ENCODE measurements at places on chromosomes 5 and 9. TPM values are rescaled to one million over a fixed set of nuclear protein-coding genes. Genes with fewer than 3 reads are reported as not detected.

DNA sequence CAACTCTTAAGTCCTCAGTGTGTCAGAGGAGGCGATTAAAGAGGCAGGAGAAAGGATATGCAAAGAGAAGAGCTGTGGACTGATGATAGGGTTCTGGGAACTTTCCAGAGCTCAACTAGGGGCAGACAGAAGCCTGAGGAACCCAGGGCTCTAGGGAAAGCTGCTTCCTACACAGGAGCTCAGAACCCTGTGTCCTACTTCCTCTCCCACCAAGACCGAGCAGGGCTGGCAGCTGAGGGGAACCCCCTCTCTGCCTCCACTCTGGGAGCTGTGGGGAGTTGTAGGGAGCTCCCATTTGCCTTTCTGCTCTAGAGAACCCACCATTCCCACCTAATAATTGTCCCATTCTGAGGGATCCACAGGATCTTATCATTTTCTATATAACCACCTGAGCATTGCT is 674.3 kb downstream of the ACTL7B start:
- DNase-seq: no peak

DNA sequence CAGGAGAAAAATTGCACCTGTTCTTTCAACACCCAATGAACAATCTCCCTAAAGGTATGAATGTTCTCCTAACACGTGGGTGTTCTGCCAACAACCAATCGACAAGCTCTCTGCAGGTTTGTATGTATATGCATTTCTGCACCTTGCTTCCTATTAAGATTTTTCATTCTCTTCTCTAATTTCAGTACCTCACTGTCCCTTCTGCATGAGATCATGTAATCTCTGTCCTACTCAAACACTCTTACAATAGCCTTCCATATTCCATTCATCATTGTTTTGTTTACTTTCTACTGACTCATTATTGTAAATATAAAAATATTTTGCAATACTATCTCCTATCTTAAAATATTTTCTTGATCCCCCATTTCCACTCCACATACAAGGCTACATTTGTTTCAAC is 382.0 kb downstream of the CDH12 start:
- no peak for DNase-seq

DNA sequence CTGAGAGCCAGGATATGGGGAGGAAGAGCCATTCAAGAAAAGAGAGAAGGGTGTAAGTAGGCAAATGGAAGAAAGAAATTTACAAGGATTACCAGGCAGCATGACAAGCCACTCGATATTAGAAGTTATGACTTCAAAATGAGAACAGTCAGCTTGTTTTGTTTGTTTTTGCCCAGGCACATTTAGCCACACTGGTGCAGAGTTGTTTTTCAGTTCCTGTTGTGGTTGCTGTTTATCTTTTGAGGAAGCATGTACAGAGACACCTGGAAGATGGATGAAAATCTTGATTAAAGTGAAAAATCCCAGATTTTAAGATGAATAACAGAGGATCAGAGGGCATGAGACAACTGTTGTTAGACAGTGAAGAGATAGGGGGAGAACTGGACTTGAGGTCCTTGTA is 199.1 kb downstream of the MTRR start:
- no peak for DNase-seq

GRCh38 chr9:75161116-75161857 is 73.0 kb downstream of the OSTF1 start:
- DNase-seq: no peak

GRCh38 chr9:121098567-121099198 is 23.9 kb downstream of the CNTRL start:
- DNase-seq: peak; percentile 58

DNA sequence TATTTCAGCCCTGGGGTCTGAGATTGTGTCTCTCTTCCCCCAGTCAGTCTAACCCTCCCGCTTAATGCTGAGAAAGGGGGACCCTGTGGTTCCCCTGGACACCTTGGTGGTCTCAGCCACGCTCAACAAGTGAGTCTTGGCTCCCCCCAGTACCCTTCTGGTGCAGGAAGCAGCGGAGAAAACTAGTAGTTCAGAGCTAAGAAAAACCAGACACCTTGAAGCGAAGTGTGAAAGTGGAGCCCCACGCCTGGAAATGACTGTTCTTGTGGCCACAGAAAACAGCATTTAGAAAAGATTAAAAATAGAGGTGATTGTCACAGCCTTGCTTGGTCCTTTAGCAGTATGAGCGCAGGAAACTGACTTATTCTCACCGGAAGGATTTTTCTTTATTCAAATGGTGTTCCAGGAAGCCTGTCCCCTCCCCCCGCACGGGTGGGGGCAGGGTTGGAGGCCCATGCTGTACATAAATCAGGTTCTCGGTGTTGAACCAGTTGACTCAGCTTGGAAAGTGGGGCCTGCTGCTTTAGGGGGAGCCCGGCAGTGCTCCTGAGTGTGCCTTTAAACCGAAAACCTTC is 8.1 kb downstream of the ARPC5L start:
- no peak for DNase-seq

- no peak for DNase-seq
Measured at GRCh38 chr5:68550015-68550414, 334.5 kb downstream of the PIK3R1 start.

DNA sequence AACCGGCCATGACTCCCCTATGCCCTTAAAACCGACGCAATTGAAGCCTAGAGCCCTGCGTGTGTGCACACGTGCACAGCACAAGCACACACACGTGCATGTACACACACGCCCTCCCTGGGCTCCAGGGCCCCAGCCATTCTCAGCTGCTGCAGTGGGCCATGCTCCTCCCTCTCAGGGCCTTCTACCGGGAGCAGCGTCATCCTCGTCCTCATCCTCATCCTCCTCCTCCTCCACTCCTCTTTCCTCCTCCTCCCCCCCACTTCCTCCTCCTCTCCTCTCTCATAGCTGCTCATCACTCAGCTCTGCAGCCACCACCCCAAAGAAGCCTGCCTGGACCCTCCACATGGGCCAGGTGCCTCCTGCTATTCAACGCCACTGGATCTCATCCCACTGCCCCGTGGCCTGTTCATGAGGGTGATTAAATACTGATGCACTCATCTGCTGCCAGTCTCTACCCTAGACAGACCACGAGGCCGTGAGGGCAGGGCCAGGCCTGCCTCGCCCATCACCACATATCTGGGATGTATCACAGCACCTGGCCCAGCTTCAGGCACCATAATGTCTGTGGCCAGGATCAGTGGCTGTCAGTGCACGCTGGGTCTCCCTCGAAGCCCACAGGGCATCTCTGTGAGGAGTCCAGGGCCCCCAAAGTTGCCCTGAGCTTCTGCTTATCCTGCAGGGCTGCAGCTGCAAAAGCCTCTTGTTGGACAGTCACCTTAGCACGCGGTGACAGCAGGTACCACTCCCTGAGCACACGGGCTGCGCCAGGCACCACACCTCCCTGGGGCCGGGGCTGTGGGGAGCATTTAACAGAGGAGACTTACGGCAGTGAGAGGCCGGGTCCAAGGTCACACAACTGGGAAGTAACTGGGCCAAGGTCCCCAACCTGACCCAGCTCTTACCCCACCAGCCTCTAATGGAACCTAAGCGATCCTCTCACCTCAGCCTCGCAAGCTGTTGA is 9.8 kb downstream of the FAM78A start:
- DNase-seq: no peak

GRCh38 chr5:142446131-142446959 is 121.5 kb upstream of the SPRY4 start:
- no peak for DNase-seq

- no peak for DNase-seq
Measured at GRCh38 chr9:4306066-4306776, 6.4 kb upstream of the GLIS3 start.

DNA sequence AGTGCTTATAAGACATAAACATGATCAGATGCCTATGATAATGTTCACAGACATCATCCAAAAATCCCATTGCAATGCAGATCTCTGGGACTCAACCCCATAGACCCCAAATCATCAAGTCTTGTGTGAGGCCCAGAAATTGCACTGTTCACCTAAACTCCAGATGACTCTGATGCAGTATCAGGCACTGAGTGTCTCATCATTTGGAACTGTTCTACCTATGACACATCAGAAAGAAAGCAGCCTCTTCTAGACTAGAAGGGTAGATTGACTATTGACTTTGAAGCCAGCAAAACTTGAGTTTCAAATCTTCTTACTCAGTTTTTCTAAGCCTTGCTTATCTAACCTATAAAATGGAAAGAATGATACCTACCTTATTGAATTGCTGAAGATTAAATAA is 58.7 kb upstream of the PAPPA start:
- no peak for DNase-seq

DNA sequence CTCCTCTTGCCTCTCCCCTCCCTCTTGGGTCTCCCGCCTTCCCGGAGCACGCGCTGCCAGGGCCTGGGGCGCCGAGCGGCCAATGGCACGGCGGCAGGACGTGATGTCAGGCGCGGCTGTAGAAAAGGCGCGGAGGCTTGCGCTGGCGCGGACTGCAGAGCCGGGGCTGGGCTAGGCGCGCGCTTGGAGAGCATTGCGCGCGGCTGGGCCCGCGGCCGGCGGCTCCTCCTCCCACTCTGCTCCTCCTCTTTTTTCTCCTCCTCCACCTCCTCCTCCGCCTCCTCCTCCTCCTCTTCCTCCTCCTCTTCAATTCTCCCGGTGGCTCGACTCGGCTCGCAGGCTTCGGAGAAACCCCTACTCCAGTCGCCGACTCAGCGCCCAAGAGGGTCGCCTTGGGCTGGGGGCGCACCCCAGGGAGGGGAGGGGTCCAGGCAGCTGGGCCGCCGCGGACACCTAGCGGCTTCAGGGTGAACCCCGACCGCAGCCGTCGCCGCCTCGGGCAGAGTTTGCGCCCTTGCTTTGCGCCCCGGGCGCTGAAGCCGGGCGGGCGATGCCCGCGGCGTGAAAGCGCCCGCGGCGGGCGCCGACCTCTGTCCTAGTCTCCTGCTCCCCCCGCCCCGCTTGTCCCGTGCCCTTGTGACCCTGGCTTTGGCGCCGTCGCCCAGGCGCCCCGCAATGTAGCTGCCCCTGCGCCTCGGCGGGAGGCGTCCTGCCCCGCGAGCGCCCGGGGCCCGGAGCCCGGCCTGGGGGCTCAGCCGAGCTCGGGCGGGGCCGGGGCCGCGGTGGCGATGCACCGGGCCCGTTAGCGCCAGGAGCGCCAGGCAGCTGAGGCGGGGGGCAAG is at the start of gene LHX2:
Gene LHX2 (plus strand): TSS at position 309 of the 842 bp plus-strand sequence. CDS start 581 bp downstream, outside the sequence.
- peak; percentile 57 for DNase-seq

DNA sequence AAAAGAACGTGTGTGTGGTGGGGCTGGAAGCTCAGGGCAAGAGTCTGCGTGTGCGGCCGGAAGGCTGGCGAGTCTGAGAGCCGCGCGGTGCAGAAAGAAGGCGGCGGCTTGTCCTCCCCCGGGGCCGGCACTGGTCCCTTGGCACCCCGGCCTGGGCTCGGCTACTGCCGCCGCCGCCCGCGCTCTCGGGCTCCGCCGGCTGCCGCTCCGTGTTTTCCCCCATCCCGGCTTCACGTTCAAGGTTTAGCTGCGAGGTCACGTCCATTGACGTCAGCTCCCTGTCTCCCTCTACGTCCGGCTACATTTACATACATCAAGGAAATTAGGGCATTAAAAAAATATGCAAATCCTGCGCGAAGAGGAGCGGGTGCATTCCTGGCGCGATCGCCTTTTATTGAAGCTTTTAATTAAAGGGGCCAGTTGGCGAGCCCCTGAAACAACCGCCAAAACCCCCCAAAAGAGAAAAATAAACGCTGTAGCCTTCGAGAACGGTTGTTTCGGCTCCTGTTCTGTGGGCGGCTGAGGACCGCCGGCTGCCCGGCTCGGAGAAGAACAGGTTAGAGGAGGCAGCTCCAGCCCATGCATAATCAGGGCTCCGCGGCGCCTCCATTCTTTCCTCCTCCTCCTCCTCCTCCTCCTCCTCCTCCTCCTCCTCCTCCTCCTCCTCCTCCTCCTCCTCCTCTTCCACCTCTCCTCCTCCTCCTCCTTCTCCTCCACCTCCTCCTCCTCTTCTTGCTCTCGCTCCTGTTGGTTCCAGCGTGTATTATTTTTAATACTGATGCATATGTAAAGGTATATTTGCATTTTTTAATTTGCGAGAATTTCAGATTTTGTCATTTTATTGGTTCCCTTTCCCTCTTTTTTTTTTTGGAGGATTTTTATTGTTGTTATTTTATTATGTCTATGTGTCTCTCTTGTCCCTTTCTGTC is 207.0 kb downstream of the MEF2C start:
- DNase-seq: peak; percentile 88

DNA sequence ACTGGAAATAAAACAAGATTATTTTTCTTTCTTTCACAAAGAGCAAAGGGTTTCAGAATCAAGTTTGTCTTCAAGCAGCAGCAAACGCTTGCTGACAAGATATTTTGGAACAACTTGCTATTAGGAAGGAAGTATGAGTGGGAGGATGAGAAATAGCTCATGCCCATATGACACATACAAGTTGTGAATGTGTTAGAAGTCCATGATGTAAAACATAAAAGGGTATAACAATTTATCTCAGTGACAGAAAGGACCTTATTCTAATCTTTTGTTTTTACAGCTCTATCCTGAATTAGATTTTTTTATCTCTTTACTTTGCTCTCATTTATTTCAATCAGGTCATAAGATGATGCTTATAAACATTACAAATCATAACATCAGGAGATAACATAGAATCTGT is 516.6 kb upstream of the MEF2C start:
- no peak for DNase-seq

GRCh38 chr9:134748591-134748990 is 107.0 kb downstream of the COL5A1 start:
- DNase-seq: no peak

DNA sequence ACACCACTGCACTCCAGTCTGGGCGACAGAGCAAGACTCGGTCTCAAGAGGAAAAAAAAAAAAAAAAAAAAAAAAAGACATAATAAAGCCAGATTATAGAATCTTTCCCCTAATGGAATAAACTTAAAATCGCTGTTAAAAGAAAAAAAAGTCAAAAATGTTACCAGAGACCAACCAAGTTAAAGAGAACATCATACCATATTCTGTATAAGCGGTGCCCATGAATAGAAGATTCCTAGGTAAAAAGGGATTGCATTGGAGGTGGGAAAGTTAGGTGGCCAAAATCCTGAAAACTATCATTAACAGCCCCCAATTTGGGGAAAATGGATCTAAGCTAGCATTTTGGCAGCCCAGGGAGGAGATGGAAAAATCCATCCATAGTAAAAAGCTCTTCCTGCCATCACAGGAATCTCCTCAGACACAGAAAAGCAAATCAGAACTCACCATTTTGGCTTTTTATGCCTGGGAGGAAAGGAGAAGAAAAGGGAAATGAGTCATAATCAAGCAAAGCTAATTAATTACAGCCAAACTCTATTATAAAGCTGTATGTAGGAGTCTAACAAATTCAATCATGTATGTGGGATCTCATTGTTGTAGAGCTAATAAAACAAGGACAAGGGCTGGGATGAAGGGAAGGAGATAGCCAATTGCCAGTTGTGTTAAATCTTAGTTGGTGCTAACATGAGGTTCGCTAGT is 363.8 kb downstream of the ARL15 start:
- no peak for DNase-seq

GRCh38 chr5:140072812-140073211 is 29.7 kb upstream of the NRG2 start:
- no peak for DNase-seq

The SGCD gene
- 10.5 TPM for total RNA-seq

The APBA1 gene
- total RNA-seq: 42.3 TPM

The OR1J2 gene
- total RNA-seq: not detected

The PCDHA9 gene
- total RNA-seq: 22.7 TPM

The SERF1A gene
- total RNA-seq: 23.0 TPM

The WDR38 gene
- 0.27 TPM for total RNA-seq

The FOXB2 gene
- not detected for total RNA-seq

The S1PR3 gene
- 13.2 TPM for total RNA-seq

The NOTCH1 gene
- total RNA-seq: 35.2 TPM

The BNIP1 gene
- 9.2 TPM for total RNA-seq

The IFNA21 gene
- total RNA-seq: not detected

The PDE6A gene
- total RNA-seq: not detected

The JAKMIP2 gene
- 33.2 TPM for total RNA-seq

Measured in cerebellum (tissue), 4 donors.